ENCODE measurements at places on chromosomes 6 and 20. TPM values are rescaled to one million over a fixed set of nuclear protein-coding genes. Genes with fewer than 3 reads are reported as not detected.

The TBC1D20 gene
- total RNA-seq, result 14.2 TPM

The DAAM2 gene
- 0.16 TPM for total RNA-seq

The TAGAP gene
- not detected for total RNA-seq

The ENPP4 gene
- 5.5 TPM for total RNA-seq

The CLPSL2 gene
- not detected for total RNA-seq

The MTFR2 gene
- 3.6 TPM for total RNA-seq

The HSPA12B gene
- 11.1 TPM for total RNA-seq

The OGFR gene
- 33.0 TPM for total RNA-seq

The GSTA3 gene
- total RNA-seq, result not detected

The SAPCD1 gene
- total RNA-seq, result 2.9 TPM

The TPD52L1 gene
- total RNA-seq, result 5.3 TPM

The NR2E1 gene
- not detected for total RNA-seq

The TGM2 gene
- 265 TPM for total RNA-seq

The RGL2 gene
- 52.5 TPM for total RNA-seq

The ELOVL2 gene
- not detected for total RNA-seq

The DXO gene
- 11.4 TPM for total RNA-seq

The STX11 gene
- 16.4 TPM for total RNA-seq

The MAK gene
- not detected for total RNA-seq

The GJA1 gene
- 353 TPM for total RNA-seq

The WFDC2 gene
- not detected for total RNA-seq

The GPRC6A gene
- not detected for total RNA-seq

The EPPIN gene
- total RNA-seq, result not detected

The TLDC2 gene
- 0.13 TPM for total RNA-seq

The PAK5 gene
- not detected for total RNA-seq

The BPIFB4 gene
- not detected for total RNA-seq

The COL11A2 gene
- total RNA-seq, result 0.16 TPM

The LY6G6F gene
- total RNA-seq, result not detected

The MAN1A1 gene
- 18.8 TPM for total RNA-seq

The FAM184A gene
- total RNA-seq, result 0.38 TPM

The SLC9A8 gene
- 3.7 TPM for total RNA-seq

The COL20A1 gene
- not detected for total RNA-seq

The SLC35D3 gene
- total RNA-seq, result not detected

The ERVFRD-1 gene
- 0.16 TPM for total RNA-seq

The LGSN gene
- total RNA-seq, result not detected

The C6orf58 gene
- total RNA-seq, result 0.50 TPM

The GHRH gene
- total RNA-seq, result not detected

The HLA-DRB5 gene
- total RNA-seq, result 1.6 TPM

The YTHDF1 gene
- 28.6 TPM for total RNA-seq

The BIRC7 gene
- not detected for total RNA-seq

The TMEM151B gene
- not detected for total RNA-seq

The FOXO3 gene
- 17.4 TPM for total RNA-seq

The GZF1 gene
- 19.6 TPM for total RNA-seq

The DEFB112 gene
- total RNA-seq, result not detected

The HLA-DQA1 gene
- total RNA-seq, result not detected

The GGTLC1 gene
- not detected for total RNA-seq

The ERMARD gene
- total RNA-seq, result 24.4 TPM

The SHLD1 gene
- 2.4 TPM for total RNA-seq

The RBPJL gene
- not detected for total RNA-seq

The LKAAEAR1 gene
- 0.25 TPM for total RNA-seq

The STK4 gene
- 13.0 TPM for total RNA-seq

The SMOC2 gene
- total RNA-seq, result not detected

The FKBP1C gene
- total RNA-seq, result 0.38 TPM

The TRIM40 gene
- not detected for total RNA-seq

The PCK1 gene
- not detected for total RNA-seq

The CDC40 gene
- total RNA-seq, result 10.8 TPM

The BPIFB2 gene
- not detected for total RNA-seq

The EYS gene
- not detected for total RNA-seq
